Stimulated activated CD4-positive, alpha-beta T cell treated with anti-CD3 and anti-CD28 coated beads, Interleukin-12 subunit alpha, Interleukin-12 subunit beta, amount 100 ng/mL, for 24 hours (primary cell): ENCODE measurements at places on chromosomes 5 and 9.

- DNase-seq, result no peak
These were observed 16.7 kb downstream of the FAM193B start for GRCh38 chr5:177537389-177538361.

GRCh38 chr5:94243612-94244011 is 374.8 kb downstream of the KIAA0825 start:
- no peak for DNase-seq

GRCh38 chr9:111301195-111301594 is 28.8 kb downstream of the OR2K2 start:
- DNase-seq, result no peak

DNA sequence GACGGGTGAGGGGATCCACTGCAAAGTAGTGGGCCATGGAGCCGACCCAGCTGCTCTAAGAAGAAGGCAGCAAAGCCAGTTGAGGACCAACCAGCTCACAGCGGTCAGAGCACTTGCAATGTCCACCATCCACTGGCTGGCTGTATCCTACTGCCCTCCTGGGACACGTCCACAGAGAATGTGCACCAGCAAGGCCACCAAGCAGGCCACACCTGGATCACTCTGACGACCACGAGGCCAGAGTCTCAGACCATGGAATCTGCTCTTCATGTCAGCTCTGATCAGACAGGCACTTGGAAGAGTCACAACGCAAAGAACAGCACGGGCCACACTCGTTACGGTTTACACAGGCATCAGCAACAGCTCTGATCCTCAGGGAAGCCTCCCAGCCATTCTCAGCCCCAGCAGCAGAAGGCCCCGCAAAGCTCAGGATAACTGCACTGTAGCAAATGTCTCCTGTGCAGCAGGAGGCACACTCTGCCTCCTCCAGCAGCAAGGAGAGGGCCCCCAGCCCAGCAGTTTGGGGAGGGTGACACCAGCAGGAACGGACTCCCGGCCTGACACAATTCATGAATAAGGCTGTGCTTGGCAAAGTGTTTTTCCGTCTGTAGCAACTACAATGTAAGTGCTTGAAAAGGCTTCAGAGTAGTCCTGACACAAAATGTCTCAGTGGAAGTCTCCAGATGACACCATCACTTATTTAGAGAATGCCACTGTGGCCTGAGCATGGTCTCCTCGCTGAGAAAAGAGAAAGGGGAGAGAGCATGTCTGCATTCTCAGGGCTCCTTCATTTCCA is 15.7 kb downstream of the SEMA4D start:
- no peak for DNase-seq

DNA sequence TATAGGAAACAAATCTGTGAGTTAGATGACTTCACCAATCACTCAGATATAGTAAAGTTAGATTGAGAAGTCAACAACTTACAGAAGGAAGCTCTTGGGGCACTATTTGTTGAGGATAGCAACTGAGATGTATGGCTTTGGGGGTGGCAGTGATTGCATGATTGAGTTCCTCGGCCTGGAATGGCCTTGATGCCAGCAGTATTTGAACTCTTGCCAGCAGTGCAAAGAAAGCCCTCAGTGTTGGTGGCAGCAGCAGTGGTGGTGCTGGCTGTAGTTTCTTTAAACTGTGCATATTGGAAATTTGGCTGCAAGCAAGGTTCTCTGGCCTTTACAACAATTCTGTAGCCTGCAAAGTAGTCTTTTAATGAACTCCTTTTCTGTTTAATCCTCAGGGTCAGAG is 41.4 kb upstream of the PJA2 start:
- DNase-seq, result no peak
